ENCODE measurements at places on chromosomes 5 and 9. TPM values are rescaled to one million over a fixed set of nuclear protein-coding genes. Genes with fewer than 3 reads are reported as not detected.

GRCh38 chr5:36640949-36641348 lies 34.5 kb downstream of the SLC1A3 start:
- no peak for DNase-seq

FOXE1 gene
- total RNA-seq = not detected

TOR1A gene
- total RNA-seq = 35.8 TPM

TMOD1 gene
- 4.4 TPM for total RNA-seq

BARHL1 gene
- not detected for total RNA-seq

PALM2AKAP2 gene
- 7.6 TPM for total RNA-seq

GRCh38 chr9:81989700-81990099 lies 1.1 kb downstream of the SPATA31D1 start:
- DNase-seq = no peak

OR13C5 gene
- total RNA-seq = not detected
